ENCODE measurements at places on chromosomes 5 and 9.

DNA sequence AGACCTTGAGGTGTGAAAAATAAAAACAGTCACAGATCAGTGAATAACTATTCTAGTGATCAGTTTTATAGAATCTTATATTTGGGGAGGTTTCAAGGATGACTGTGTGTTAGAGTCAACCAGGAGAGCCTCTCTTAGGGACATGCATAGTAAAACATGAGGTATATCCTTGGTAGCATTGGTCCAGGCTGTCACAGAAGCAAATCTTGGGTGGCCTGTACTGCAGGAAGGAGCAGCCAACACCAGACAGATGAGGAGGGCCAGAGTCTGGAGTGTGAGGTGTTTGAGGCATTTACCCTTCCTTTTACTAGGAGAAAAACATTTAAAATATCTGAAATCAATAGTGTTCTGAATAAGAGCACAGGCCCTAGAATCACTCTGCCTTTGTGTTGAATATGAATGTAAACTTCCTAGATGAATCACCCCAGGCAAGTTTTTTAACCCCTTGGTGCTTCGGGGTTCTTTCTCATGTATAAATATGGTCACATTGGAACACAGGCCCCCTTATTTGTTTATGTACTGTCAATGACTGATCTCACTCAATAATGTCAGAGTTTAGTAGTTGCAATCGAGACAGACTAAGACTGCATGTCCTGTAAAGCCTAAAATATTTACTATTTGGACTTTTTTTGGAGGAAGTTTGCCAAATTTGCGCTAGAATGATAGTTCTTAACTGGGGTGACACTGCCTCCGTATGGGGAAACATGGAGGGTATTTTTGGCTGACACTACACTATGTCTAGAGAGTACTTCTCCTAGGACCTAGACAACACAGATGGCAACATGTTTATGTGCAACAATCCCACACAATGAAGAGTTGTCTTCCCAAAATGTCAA, 416.5 kb upstream of the POU5F2 start:
- no peak for DNase-seq

DNA sequence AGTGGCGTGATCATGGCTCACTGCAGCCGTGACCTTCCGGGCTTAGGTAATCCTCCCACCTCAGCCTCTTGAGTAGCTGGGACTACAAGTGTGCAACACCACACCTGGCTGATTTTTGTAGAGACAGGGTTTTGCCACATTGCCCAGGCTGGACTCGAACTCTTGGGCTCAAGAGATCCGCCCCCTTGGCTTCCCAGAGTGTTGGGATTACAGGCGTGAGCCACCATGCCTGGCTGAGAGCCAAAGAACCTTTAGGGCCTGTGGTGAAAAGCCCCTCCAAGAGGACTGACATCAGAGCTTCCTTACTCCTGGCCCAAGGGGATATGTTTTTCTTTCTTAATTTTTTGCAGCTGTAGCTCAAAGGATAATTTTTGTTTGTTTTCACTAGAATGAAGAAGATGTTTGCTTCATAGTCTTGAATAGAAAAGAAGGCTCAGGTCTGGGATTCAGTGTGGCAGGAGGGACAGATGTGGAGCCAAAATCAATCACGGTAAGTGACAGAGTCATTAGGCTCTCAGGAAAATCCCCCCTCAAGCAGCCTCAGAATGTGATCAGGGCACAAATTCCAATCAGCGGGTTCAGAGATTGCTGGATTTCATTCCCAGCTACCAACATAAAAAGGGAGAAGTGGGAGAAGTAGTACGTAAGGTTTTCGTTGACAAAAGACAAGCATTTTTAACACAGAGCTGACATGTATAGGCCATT, 77.1 kb downstream of the GOLPH3 start:
- DNase-seq, result no peak

DNA sequence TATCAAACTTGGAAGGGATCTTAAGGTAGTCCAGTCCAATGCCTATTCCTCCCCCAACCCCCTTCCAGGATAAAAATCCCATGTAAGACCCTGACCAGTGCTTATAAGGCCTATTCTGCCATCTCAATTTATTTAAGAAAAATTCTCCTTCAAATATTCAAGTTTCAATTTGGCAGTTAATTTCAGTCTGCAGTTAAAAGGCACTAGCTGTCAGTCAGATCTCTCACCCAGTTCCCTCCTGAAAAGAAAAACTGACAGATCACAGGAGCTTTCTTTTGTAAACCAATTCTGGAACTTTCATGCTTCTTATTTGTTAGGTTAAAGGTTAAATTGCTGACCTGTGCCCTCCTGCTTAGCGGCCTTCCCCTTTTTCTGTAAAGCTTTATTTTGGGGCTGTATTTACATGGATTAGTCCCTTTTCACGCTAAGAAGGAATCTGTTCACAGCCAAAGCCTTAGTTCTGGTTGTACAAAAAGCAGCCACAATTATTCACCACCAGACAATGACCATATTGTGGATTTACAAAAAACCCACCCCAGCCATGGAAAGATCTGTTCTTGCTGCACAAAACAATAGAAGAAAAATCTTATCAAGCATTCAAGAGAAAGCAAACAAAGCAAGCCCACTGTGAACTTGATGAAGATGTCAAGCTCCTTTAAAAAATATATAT, 68.7 kb downstream of the DENND1A start:
- DNase-seq, result no peak

DNA sequence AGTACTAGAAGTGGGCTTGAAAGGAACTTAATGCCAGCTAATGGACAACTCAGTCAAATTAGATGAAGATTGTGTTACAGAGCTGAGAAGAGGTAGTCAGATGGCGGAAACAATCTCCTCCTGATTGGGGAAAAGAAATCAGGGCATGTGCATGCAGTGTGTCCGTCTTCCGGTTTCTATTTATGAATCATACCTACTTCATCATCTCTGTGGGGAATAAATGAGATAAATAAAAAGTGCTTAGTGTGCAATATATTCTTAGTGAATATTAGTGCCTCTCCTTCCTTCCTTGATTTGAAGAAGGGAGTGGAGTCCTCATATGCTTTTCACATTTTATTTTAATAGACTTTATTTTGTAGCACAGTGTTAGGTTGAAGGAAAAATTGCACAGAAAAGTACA, 108.7 kb upstream of the NFIL3 start:
- DNase-seq, result peak; percentile 54

DNA sequence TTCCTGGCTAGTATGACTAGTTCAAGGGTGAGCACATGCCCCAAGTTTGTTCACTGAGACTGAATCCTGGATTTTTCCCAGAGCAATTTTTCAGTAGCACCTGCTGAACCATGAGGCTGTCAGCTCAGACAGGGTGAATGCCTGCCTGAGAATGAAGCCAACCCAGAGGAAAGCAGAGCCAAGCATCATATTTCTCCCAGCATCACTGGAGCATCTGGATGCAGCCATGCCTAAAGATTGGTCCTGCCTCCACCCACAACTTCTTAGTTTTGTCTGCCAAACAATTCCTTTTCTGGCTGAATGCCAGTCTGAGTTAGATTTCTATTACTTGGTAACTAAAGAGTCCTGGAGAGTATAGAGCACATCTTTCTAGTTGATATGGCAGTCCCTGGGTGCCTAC, 343.6 kb downstream of the CSNK1G3 start:
- DNase-seq, result no peak

- no peak for DNase-seq
Observed at GRCh38 chr5:32030222-32030621, 143.9 kb downstream of the GOLPH3 start.

- DNase-seq, result peak; percentile 9
Observed at GRCh38 chr5:159616952-159617351, 286.7 kb upstream of the IL12B start.

GRCh38 chr5:78613756-78614155, 34.8 kb downstream of the LHFPL2 start:
- no peak for DNase-seq

- no peak for DNase-seq
Observed at GRCh38 chr9:91274949-91275492, 86.7 kb downstream of the AUH start.

- DNase-seq, result no peak
Observed at GRCh38 chr9:108081112-108081511, 591.5 kb upstream of the KLF4 start.

- DNase-seq, result peak; percentile 4
Observed at GRCh38 chr9:96762568-96762967, 15.3 kb downstream of the ZNF510 start.

DNA sequence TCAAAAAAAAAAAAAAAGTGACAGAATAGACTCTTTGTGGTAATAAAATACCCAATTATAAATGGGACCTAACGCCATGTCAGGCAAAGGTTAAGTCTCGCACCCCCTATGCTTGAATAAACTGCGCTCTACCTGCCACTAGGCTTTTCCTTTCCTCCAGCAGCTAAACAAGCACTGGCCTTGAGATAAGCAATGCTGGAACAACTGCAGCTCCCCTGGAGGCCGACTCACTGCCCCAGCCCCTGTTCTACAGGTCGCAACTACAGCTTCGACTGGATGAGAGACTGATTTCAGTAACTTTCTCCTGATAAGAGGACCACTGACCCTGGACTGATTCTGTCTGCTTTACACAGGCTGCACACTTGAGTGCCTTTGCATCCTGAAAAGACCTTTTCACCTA, 210.2 kb downstream of the HSPA4 start:
- no peak for DNase-seq

DNA sequence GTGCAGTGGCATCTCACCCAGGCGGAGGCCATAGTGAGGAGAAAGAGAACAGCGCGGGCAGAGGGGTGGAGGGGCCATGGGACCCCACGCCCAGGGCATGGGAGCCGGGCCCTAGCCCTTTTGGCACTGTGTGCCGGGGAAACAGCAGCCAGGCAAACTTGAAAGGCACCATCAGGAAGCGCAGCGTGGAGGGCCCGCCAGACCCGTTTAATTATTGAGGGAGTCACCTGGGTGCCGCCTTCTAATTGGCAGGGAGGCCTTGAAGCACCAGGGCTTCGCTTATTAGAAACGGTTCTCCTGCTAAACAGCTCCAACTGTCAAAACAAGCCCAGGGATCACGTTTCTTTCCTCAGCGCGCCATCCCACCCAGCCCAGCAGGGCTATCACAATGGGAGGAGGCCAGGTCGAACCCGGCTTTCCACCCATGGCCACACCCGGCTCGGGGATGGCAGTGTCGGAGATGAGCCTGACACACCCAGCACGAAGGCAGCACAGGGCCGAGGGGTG, 104.6 kb upstream of the SARDH start:
- no peak for DNase-seq

DNA sequence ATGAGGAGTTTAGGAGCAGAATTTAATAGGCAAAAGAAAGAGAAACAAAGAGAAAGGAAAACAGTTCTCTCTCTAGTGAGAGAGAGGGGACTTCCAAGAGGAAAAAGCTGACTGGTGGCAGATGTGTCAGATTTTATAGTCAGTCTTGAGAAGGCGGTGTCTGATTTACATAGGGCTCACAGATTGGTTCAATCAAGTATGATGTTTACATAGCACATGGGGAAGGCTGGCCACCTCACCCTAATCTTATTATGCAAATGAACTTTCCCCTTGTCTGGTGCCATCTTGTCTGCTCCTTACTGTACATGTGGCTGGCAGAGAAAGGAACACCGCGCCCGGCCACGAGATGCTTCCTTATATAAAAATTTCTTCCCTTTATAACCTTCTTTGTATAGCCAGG, 24.7 kb downstream of the UNC13B start:
- DNase-seq, result no peak

DNA sequence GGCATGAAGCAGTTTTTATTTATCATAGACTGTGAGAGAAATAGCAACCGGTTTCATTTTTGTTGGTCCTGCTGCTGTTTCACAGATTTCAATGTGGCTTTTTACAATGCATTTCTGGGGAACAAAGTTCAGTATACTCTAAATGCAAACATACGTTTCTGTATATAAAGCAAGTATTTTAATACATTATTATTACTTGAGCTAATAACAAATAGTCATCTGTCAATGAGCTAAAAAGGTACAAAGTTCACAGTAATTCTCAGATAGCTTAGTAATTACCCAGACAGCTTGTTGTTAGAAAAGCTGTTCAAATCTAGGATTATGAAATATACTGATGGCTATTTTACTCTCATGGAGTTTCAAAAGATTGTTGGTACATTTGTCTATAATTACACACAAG, 50.8 kb downstream of the PBX3 start:
- no peak for DNase-seq

- DNase-seq, result peak; percentile 3
Observed at GRCh38 chr5:89769975-89770374, 639.6 kb downstream of the CETN3 start.

DNA sequence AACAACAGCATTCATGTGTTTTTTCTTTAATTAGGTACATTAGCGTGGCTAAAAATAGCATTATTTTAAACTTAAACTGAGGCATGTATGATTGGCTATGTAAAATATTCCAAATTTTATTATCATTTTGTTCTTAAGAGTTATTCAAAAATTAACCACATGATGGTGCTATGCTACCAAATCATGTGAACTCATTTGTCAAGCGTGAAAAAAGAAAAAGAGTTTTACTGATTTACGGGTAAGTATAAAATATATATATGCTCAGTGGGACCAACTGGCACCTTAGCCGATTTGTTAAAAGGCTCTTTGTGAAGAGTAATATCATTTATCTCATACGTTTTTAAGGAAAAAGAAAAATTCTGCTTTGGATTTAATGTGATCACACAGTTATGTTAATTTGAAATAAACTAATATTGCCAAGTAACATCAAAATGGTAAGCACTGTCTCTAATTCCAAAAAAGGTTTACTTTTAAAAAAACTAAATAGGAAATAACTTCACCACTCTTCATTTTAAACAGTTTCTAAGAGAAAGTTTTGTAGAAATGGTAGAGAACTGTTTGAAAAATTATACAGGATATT, 1042.3 kb downstream of the CDH12 start:
- DNase-seq, result peak; percentile 35

DNA sequence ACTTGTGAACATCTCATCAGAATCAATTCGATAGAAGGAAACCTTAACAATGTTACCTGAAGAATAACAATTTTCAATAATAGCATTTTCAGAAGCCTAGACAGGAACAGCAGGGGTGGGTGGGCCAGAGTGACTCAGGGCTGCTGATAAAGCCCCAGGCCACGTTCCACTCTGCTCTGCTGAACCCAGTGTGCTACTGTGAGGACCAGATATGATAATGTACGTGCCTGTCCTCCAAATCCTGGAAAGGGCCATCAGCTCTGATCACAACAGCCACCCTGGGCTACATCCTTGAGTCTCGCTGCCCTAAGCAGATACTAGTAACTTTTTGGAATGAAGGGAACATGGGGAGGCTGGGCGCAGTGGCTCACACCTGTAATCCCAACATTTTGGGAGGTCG, 91.3 kb downstream of the PRRT1B start:
- no peak for DNase-seq

DNA sequence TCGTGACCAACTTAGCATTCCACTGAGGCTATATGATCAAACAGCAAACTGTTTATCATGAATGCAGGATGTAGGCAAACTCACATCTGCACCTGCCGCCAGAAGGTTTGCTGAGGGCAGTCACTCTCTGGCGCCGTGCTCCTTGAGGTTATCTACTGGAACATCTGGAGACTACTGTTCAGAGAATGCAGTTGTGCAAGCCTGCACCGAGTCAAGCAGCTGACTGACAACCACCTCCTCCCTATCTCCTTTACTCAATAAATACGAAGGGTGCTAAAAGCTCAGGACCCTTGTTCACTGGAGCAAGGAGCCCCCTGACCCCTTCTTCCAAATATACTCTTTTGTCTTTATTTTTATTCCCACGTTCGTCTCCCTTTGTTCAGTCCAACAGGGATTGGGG, 27.1 kb downstream of the CCDC125 start:
- peak; percentile 9 for DNase-seq

Measured in amniotic epithelial cell (primary cell).